Activated CD8-positive, alpha-beta memory T cell treated with anti-CD3 and anti-CD28 coated beads for 1 hour (primary cell): ENCODE measurements at places on chromosomes 5 and 9.

DNA sequence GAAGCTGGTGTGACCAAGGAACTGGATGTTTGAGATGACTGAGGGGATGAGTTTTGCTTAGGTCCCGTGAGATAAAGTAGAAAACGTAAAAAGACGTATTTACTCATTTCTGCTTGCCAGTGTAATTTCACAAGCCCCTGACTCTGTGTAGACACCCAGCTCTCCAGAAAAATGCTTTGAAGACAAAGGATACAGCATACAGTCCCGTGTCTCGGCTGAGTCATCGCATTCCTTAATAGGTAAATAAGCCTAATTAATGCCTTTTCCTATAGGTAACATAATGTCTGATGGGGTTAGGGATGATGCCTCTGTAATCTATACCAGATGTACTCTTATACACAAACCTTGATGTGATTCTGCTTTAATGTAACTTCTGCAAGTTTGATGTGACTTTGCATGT, 20.2 kb downstream of the S100Z start:
- DNase-seq, result no peak

DNA sequence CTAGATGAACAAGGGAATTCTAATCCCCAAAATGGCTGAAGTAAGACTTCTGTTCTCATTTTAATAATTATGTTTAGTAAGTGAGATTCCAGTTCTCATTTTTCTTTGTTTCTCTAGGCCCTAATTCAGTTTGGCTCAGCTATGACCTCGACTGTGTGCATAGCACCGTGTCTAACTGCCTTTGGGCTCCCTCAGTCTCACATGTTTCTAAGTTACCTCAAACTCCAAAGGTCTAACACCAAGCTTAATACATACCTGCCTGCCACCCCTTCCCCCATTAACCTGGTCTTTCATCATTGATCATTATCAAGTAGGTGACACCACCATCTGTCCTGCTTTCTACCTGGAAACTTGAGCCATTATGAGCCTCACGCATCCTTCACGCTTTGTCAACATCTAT, 273.2 kb downstream of the SAXO1 start:
- DNase-seq, result no peak

GRCh38 chr5:135930029-135930948, 24.5 kb downstream of the LECT2 start:
- DNase-seq, result no peak

- no peak for DNase-seq
Measured at GRCh38 chr5:58406394-58406793, 53.5 kb downstream of the PLK2 start.

GRCh38 chr5:126016256-126016655, 407.0 kb upstream of the GRAMD2B start:
- DNase-seq, result no peak

GRCh38 chr5:157778121-157778805, 34.8 kb downstream of the LSM11 start:
- DNase-seq, result no peak

DNA sequence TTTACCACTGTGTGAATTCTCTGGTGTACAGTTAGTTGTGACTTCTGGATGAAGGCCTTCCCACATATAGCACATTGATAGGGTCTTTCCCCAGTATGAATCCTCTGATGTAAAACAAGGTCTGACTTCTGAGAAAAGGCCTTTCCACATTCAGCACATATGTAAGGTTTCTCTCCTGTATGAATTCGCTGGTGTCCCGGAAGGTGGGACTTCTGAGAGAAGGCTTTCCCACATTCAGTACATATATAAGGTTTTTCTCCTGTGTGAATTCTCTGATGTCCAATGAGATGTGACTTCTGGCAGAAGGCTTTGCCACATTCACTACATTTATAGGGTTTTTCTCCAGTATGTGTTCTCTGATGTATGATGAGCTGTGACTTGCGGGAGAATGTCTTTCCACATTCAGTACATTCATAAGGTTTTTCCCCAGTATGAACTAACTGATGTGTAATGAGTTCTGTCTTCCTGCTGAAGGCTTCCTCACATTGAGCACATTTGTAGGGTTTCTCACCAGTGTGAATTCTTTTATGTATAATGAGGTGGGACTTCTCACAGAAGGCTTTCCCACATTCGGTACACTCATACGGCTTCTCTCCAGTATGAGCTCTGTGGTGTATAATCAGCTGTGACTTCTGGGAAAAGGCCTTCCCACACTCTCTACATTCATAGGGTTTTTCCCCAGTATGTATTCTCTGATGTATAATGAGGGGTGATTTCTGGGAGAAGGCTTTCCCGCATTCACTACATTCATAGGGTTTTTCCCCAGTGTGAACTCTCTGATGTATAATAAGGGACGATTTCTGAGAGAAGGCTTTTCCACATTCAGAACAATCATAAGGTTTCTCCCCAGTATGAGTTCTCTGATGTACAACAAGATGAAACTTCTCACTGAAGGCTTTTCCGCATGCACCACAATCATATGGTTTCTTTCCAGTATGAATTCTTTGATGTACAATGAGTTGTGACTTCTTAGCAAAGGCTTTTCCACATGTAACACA, 9.1 kb downstream of the ZNF300 start:
- DNase-seq, result no peak

DNA sequence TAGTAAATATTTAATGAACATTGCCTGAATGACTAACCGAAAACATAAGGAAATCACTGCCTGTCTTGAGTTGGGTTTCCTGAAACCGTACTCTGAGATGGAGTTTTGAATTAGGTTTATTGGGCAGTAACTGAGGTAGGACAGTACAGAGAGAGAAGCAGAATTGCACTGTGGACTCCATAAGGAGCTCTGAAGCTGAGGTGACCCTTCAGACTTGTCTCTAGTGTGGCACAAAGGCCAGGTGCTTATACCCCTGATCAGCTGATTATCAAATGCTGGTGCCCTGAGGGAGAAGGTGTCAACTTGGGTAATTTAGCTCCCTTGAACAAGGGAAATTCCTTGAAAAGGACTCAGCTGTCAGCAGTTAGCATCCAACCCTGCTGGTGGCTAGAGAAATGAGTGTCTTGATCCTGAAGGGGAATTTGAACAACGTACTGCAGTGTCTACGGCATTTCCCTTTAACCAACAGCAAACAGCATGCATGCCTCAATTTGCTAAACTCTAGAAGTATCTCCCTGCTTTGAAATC, 135.0 kb upstream of the SMARCA2 start:
- no peak for DNase-seq

- DNase-seq, result no peak
Measured at GRCh38 chr5:131305138-131305689, 41.4 kb downstream of the CDC42SE2 start.

GRCh38 chr9:134223591-134224122, 59.3 kb upstream of the RNU6ATAC start:
- no peak for DNase-seq

GRCh38 chr5:93611976-93612854, 29.2 kb downstream of the NR2F1 start:
- no peak for DNase-seq

DNA sequence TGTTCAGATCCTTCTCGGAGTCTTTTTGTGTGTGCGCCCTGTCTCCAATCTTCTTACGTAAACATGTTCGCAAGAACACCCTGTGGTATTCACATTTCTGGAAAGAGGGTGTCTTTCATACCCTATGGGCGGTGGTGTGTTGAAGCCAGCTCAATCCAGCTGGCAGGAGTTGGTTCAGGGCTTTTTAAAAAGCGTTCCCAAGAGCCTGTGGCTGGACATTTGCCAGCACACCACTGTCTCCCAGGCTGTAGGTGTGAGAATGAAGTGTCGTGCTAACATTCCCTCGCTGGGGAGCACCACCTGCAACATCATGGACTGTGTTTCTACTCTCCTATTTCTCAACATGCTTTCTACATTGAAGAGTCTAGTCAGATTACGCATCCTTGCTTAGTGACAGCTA, 51.7 kb downstream of the S1PR3 start:
- DNase-seq, result no peak

GRCh38 chr9:36897019-36897418, 137.0 kb downstream of the PAX5 start:
- DNase-seq, result no peak

DNA sequence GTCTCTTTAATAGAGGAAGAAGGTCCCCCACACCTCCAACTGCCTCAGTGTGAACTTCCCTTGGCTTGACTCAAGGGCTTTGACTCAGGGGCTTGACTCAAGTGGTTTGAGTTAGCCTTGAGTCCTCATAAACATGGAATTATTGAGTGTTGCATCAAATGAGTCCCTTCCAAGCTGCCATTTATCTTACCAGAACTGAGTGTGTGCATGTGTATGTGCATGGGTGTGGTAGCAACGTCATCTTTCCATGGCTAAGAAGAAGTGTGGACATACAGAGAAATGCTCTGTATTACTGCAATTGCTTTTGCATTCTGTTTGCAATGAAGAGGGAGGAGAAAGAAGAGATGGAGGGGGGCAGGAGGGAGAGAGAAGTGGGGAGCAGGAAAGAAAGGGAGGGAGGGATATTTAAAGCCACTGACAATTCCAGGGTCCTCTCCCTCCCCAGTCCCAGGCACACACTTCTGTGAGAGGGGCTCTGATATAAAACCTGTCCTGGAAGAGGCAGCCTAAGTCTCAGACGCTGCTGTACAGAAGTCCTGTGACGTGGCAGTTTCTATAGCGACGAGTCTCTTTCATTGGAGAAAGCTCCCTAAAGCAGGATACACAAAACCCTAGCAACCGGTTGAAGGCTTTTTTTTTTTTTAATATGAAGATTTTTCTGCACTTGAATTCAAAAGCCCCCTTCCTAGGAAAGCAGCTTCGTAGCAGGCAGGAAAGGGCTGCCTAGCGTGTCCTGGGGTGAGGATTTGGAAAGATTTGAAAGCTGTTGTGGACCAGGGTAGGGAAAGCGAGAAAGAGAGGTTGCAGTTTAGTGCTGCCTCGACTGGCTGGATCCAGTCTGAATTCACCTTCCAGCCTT, 93.3 kb upstream of the MAP1B start:
- no peak for DNase-seq

GRCh38 chr5:177361418-177362291, 3.9 kb downstream of the RGS14 start:
- DNase-seq, result no peak

DNA sequence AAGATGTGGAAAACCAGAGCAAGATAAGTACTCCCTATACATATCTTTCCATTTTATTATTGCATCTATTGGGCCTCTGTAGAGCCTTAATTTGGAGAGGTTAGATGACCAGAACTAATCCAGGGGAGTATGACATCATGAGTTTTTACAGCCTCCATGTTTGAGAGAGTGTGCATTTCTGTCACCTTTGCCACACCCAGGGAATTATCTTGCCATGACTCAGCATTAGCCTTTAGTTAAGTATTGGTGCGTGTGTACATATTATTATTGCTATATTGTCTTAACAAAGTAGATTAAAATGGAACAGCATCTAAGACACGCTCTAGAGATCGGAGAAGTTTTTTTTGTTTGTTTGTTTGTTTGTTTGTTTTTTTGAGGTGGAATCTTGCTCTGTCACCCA, 27.6 kb downstream of the DIMT1 start:
- no peak for DNase-seq

DNA sequence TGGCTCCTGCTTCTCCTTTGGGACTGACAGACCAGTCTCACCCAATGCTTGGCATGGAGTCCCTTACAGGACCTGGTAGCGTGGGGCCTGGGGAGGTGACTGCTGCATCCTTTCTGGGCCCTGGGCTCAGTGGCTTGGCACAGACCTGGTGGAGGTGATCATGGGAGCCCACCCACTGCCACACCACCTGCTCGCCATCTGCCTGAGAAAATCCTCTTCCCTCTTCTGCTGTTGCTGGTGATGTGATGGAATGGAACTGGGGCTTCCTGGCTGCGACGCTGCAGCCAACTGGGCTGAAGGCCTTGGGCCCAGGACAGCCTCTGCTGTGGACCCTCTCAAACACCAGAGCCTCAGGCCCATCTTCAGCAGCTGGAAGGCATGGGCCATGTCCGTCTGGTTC, 122.5 kb upstream of the PANK3 start:
- DNase-seq, result no peak

GRCh38 chr5:172837640-172838039, 3.6 kb downstream of the ERGIC1 start:
- DNase-seq, result no peak

DNA sequence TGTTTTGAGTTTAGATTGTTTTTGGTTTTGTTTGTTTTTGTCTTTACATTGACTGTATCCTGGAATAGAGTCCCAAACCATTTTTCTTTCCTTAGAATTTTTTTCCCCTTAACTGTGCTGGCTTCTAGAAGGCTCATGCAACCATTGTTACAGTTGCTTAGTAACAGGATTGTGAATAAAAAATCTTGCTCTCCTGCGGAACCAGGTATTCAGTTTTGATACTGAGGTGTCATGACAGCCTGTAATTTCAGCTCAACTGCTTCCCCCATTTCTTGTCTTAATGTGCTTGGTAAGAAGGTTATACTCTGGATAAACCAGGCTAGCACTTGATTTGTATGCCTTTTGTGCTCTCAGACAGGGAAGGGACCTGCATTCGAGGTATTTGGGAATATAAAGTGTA, 42.1 kb downstream of the FOCAD start:
- DNase-seq, result no peak

GRCh38 chr9:8905731-8906130, 1106.2 kb upstream of the DMAC1 start:
- no peak for DNase-seq

- no peak for DNase-seq
Measured at GRCh38 chr5:142056816-142057696, 44.2 kb upstream of the GNPDA1 start.

GRCh38 chr5:131795879-131796792, 681 bp downstream of the FNIP1 start:
- DNase-seq, result peak; percentile 11

DNA sequence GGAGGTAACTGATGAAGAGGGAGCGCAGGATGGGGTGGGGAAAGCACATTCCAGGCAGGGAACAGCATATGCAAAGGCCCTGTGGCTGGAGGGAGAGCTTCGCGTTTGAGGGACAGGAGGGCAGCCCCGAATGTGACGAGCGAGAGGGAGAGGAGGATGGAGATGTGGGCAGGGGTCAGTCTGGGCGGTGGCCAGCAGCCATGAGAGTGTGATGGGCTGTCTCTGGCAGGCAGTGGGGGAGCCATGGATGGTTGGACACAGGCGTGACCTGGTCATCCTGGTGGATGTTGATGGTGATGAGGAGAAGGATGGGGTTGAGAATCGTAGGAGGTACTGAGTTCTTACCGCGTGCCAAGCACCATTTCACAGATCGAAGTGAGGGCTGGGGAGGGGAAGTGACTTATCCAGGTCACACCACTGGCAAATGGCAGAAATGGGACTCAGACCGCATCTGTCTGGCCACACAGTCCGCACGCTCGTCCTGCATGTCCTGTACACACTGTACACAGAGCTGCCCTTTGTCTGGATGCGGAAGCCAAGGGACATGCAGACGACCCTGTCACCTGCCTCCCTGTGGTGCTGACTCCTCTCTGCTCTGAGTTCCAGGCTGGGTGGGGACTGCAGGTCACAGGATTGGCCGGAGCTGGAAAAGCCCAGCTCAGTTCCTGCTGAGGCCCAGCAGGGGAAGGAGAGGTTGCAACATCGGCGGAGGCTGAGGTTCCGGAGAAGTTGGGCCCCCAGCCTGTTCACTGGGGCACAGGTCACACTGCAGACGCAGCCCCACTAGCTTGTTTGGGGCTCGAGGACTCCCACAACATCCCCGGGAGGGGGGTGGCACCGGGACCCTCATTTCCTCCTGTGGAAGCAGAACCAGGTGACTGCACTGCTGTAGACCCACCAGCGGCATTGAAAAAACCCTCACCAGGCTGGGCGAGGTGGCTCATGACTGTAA, 165.6 kb upstream of the IER5L start:
- no peak for DNase-seq
